CD4-positive, alpha-beta T cell treated with Interleukin-21 for 1 hour (primary cell): ENCODE measurements at places on chromosomes 6 and 20.

- no peak for DNase-seq
Measured at GRCh38 chr20:1779567-1779966, 115.6 kb upstream of the SIRPA start.

GRCh38 chr20:59705651-59706399, 101.5 kb downstream of the PHACTR3 start:
- no peak for DNase-seq

GRCh38 chr6:4979426-4979825, 24.4 kb downstream of the RPP40 start:
- no peak for DNase-seq

GRCh38 chr6:144066255-144066654, 29.1 kb downstream of the SF3B5 start:
- DNase-seq: no peak

- DNase-seq: no peak
Measured at GRCh38 chr20:41134362-41135186, 2.8 kb upstream of the PLCG1 start.

DNA sequence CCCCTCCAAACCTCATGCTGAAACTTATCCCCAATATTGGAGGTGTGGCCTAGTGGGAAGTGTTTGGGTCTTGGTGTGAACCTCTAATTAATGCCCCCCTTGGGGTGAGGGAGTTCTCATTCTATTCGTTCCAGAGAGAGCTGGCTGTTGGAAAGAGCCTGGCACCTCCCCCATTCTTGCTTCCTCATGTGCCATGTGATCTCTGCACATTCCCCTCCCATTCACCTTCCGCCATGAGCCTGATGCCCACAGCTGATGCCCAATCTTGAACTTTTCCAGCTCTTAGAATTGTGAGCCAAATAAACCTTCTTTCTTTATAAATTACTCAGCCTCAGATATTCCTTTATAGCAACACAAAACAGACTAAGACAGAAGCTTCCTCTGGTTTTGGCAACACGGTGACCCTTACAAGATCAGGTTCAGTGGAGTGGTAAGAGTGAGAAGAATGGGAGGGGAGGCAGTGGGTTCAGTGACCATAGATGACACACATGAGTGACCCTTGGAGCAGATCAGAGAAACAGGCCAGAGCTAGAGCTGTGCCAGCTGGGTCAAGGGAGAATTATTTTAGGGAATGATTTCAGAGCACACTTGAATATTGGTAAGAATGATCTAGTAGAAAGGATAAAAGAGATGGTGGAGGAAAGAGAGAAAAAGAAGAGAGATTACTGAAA, 176.4 kb downstream of the LY86 start:
- DNase-seq: no peak

- DNase-seq: peak; percentile 50
Measured at GRCh38 chr6:16657768-16658167, 103.5 kb downstream of the ATXN1 start.

GRCh38 chr6:64227863-64228262, 592.3 kb downstream of the PHF3 start:
- no peak for DNase-seq

DNA sequence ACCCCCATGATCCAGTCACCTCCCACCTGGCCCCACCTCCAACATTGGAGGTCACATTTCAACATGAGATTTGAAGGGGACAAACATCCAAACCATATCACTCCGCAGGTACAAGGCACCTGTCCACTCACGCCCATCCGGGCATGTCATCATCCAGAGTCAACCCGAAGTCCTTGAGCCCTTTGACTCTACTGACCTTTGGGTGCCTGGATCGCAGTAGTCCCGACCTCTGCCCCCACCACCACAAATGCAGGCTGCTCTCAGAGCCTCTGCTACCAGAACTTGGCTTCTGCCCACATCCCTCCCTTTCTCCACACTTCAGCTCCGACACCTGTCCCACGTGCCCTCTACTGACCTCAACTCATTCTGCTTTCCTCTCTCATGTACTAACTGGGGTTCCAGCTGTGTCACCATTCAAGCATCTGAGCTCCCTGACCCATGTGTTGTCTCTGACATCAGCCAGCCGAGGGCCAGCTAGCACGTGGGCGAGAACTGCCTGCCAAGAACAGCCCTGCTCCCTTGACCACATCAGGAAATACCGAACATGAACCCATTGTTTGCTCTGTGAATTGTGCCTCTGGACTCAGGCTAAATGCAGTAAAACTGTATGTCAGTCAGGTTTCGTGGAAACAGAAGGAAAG, 498.3 kb upstream of the SULF2 start:
- DNase-seq: no peak

DNA sequence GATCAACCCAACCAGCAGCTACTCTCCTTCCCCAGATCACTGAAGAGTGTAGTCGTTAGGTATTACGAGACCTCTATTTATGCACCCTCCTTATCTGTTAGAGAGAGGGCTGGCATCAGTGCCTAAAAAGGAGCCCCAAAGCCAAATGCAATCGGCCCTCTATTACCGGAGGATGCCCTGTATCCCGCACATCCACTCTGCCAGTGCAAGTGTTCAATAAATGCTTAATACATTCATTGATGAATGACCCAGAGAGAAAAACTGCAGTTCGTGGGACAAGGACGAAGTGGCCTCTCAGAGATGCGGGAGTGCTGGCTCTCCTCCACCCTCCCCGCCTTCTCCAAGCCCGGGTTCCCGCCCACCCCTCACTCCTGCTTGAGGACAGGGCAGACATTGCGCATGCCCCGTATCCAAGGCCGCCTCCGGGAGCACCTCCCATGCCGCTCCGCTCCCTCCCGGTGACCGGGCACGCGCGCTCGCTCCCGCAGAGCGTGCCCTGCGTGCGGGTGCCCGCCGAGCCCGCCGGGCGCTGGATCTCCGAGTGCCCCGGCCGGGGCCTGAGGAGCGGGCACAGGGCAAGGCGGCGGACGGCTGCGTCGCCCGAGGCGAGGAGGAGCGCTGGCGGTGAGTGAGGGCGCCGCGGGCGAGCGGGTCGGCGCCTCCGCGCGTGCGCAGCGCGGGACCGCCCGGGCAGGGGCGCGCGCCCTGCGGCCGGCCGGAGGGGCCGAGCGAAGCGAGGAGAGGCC, 27.2 kb upstream of the BTBD3 start:
- peak; percentile 25 for DNase-seq

DNA sequence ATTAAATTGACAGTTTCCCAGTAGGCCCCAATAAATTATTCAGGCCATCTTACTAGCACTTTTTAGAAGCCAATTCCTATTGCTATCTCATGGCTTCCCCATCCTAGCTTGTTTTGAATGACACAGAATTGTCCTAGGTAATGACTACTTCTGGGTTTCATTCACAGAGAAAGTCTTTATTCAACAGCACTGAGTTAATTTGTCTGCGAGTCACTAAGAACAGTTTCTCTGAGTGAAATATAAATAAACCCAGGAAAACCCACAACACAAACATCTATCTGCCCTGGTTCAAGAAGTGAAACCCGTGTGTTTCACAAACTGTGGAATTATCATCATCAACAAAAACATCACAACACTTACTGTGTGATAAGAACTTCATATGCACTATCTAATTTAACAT, 1366.8 kb downstream of the EPHA7 start:
- no peak for DNase-seq

GRCh38 chr6:83155794-83156193, 37.3 kb downstream of the PGM3 start:
- no peak for DNase-seq

DNA sequence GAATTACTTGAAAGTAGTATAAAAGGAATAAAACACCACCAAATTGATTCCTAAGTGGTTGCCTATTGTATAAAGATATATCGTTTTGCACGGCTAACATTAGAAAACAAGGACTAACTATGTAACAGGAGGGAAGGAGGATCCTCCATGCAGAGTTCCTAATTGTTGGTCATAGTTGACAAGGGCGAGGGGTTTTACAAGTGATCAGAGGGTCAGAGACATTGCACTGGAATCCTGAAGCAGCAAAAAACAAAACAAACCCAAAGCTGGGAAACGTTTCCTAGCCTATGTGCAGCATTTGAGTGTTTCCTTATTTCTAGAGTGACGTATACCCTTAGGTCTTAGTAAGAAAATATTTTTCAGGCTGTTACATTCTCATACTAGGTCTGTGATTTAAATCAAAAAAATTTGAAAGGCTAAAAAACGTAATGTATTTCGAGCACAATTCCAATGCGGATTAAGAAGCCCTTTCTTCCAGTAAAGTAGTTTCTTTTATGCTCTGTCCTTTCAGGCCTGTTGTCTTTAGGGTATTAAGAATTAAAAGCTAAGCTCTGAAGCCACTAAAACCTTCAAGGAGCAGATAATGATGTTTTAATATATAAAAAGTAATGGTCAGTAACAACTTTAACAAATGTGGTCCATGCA, 373.8 kb upstream of the MMS22L start:
- no peak for DNase-seq

DNA sequence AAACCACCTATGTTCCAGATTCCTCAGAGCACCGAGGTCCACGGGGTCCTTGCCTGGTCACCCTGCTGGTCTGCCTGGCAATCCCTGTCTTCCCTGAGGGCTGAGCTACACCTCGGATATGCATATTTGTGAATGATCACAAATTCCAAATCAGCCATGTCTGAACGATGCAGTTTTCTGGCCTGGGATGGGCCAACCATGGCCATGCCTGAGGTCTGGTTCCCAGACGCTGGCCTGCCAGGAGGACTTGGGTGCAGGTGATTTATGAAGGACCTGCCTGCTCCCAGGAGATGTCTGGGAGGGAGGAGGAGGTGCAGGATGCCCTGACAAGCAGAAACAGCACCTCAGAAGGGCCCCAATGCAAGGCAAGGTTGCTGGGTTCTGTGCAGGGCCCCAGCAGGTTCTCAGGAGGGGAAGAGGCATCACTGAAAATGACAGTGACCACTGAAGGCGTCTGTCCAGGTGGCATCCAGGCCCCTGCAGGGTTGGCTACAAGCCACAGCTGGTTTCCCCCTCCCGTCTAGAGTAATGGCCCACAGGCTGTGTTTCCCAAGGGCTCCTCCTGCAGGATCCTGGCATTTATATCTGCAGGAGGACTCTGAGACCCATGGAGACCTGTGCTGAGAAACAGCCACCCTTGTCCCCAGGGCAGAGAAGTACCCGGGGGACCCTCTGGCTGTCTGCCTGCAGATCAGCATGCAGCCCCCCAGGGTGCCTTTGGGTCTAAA, 205.3 kb downstream of the TAF4 start:
- DNase-seq: no peak

GRCh38 chr6:53892707-53893106, 97.9 kb downstream of the LRRC1 start:
- DNase-seq: no peak

GRCh38 chr20:53773792-53774401, 180.3 kb upstream of the ZNF217 start:
- no peak for DNase-seq

DNA sequence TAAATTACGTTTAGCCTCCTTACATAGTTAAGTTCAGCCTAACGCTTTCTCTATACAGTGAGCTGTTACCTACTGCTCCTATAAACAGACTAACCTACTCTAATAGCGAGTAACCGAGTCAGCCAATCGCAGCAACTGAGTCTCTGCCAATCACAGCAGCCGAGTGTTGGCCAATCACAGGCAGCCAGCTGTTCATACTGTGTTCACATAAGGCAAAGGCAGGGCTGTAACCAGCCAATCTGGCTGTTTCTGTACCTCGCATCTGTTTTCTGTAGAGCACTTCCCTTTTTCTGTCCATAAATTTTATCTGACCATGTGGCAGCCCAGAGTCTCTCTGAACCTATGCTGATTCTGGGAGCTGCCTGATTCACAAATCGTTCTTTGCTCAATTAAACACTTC, 263.9 kb upstream of the JARID2 start:
- DNase-seq: no peak

GRCh38 chr6:169639653-169640278, 62.1 kb downstream of the WDR27 start:
- no peak for DNase-seq

DNA sequence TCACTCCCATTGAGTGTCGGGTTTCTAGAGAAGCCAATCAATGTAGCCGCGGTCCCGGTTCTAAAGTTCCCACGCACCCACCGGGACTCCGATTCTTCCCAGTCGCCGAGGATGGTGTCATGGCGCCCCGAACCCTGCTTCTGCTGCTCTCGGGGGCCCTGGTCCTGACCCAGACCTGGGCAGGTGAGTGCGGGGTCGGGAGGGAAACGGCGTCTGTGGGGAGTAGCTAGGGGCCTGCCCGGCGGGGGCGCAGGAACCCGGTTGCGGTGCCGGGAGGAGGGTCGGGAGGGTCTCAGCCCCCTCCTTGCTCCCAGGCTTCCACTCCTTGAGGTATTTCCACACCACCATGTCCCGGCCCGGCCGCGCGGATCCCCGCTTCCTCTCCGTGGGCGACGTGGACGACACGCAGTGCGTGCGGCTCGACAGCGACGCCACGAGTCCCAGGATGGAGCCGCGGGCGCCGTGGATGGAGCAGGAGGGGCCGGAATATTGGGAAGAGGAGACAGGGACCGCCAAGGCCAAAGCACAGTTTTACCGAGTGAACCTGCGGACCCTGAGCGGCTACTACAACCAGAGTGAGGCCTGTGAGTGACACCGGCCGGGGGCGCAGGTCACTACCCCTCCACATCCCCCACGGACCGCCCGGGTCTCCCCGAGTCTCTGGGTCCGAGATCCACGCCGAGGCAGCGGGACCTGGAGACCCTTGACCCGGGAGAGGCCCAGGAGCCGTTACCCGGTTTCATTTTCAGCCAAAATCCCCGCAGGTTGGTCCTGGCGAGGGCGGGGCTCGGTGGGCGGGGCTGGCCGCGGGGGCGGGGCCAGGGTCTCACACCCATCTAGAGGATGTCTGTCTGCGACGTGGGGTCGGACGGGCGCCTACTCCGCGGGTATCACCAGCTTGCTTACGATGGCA, 35.2 kb upstream of the HLA-G start:
- peak; percentile 87 for DNase-seq

DNA sequence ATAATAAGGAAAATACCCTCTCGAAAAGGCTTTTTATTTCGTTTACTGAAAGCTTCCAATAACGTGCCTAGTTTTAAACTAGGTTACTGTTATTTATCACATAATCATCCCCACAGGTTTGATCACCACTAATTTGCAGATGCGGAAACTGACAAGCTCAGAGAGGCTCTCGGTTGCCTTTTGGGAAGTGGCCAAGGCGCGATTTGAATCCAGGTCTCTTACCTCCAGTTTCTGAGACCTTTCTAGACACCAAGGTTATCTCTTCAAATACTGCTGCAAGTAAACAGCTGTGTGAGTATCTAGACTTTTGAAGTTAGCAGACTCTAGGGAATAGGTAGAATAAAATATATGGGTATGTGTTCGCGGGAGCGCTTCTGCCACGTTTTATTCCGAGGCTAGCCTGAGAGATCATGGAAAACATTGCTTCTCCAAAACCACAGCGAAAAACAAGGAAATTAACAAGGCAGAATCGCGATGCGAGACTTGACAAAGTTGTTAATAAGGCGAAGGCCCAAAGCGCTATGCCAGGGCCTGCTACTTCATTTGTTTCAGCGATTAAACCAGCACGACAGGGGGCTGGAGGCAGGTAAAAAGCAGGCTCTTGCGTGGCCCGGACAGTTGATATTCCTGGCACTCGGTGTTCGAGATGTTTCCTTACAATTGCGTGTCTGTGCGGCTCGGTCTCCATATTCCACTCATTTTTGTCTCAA, 1.8 kb upstream of the JARID2 start:
- DNase-seq: no peak
